ENCODE measurements at places on chromosomes 2 and 18.

GRCh38 chr2:41101281-41101680 lies 649.4 kb upstream of the SLC8A1 start:
- DNase-seq: no peak

DNA sequence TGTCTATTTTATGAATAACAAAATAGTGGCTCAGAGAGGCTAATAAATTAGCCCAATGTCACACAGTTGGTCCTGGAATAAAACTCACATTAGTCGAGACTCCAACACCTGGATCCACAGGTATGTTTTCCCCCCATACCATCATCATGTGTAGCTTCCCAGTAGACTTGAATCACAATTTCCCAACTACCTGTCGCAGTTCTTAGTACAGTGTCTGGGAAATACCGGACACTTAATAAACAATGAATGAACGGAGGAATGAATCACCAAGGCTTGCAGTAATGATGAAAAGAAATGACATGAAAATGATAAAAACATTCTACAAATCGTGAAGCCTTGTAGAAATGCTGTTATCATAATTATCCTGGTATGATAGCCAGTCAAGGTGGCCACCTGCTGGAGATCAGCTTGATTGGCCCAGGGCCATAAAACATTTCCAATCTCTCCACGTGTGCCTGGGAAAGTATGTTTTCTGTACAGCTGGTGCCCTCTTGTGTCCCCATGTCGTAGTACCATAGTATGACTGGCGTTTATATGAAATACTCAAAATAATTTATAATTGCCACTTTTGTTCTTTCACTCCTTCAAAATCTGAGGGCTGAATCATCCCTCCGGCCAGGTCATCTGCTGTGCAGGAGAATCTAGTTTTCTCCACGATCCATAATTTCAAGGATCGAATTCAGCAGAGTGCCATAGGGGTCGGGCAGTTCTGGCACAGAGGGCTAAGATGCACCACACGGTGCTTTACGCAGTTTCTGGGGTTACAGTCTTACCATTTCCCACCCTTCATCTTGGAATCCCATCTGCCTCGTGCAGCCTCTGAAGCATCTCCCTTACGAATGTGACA lies 95.4 kb downstream of the LAMA1 start:
- DNase-seq: no peak

- DNase-seq: no peak
These were observed 149.6 kb downstream of the NCKAP5 start for GRCh38 chr2:133418671-133419070.

- DNase-seq: no peak
These were observed 563.2 kb upstream of the NRP2 start for GRCh38 chr2:205119136-205119535.

DNA sequence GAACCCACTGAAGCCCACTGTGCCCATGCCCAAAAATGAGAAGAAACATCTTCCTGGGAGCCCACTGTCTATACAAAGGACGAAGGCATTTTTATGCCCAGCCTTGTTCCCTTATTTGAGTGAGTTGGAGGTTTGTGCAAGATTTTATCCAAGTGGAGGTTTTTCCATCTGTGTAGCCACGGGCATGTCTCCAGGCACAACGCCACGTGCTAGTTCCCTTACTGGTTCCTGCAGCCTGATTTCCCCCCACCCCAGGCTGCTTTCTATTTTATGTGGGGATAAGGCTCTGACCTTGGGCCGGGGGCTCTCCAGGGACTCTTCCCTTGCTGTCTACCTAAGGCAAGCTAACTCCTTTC lies 22.2 kb upstream of the TXNL4A start:
- no peak for DNase-seq

DNA sequence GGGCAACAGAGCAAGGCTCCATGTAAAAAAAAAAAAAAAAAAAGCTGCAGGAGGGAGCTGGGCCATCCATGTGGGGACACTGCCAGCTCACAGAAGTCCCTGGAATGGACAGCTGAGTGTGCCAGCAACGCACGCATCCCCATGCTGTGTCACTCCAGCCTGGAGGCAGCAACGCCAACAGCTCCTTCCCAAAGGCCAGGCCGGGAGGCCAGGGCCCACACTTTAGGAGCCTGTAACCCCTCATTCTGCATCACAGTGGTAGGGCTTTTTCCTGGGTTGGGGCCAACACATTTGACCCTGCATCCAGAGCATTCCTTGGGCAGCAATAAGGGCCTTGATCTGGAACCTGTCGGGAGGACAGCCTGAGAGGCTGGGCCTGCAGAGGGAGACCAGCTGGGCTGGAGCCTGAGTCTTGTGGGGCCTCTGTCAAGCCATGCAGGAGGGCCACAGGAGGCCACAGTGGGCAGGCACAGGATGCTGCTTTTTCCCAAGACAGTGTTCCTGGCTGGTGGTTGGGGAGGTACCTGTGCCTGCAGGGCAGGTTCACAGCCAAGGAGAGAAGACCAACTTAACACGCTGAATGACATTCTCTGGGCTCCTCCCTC lies 16.8 kb upstream of the KCNK3 start:
- DNase-seq: no peak
